HepG2 (cell line): ENCODE measurements at places on chromosomes 11 and 22. TPM values are rescaled to one million over a fixed set of nuclear protein-coding genes. Genes with fewer than 3 reads are reported as not detected.

- DNase-seq = no peak
Observed at GRCh38 chr11:8415195-8415594, 151.5 kb upstream of the LMO1 start.

GRCh38 chr11:123111465-123111864, 49.5 kb upstream of the HSPA8 start:
- DNase-seq = peak; percentile 38

GRCh38 chr22:30038219-30038618, 42.0 kb upstream of the HORMAD2 start:
- DNase-seq = no peak

DNA sequence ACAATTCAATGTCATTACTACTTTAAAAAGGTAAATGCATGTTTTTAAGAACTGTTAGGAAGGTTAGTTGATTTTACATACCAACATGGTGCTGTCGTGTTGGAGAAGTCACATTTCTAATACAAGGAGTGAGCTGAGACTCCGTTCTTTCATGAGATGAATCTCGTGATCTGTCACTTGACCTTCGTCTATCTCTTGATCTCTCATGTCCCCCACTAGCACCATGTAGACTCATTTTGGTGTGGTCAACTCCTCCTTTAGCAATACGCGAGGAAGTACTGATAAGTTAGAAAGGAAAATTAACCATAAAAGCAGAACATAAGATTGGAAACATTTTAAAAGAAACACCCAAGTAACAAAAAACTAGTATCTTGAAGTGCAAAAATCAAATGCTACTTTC, 41.5 kb downstream of the BTBD10 start:
- no peak for DNase-seq

GRCh38 chr11:112334381-112334780, 73.7 kb upstream of the PLET1 start:
- no peak for DNase-seq

DNA sequence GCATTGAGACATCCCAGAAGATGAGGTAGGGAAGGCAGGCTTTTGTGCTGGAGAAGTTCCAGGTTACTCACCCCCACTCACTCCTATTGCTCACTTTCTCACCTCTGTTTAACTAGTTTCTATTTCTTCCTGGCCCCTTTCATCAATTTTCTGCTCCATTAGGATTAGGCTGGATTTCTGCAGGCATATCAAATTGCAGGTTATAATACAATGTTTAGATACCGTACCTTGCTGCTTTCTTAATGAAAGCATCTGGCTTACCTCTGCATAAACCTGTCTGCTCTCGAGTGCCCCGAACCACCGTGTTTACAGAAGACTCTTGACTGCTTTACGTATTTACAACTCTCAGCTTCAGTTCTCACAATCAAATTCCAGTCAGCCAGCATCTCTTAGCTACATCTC, 173.7 kb downstream of the ADAMTS15 start:
- no peak for DNase-seq

- no peak for DNase-seq
Observed at GRCh38 chr11:6570691-6571427, 32.6 kb downstream of the RRP8 start.

- DNase-seq = no peak
Observed at GRCh38 chr11:102523189-102523570, 7.4 kb downstream of the MMP7 start.

- no peak for DNase-seq
Observed at GRCh38 chr11:62912268-62912667, 8.9 kb downstream of the CHRM1 start.

DNA sequence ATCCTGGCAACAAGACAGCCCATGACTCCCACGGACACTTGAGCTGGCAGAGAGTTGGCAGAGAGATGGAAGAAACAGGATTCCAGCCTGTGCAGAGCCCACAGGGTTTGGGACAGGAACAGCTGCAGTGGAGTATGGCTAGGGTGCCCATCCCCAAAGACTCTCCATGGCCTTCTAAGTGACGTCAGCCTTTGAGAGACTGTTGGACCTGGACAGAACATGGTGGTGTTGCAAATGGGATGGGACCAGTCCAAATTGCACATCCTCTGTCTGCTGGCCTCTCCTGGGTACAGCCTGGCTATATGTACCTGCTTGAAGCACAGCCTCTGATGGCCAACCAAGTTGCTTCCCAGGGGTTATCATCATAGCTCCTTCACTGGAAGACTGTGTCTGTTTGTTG, 34.5 kb downstream of the NOX4 start:
- DNase-seq = no peak

DNA sequence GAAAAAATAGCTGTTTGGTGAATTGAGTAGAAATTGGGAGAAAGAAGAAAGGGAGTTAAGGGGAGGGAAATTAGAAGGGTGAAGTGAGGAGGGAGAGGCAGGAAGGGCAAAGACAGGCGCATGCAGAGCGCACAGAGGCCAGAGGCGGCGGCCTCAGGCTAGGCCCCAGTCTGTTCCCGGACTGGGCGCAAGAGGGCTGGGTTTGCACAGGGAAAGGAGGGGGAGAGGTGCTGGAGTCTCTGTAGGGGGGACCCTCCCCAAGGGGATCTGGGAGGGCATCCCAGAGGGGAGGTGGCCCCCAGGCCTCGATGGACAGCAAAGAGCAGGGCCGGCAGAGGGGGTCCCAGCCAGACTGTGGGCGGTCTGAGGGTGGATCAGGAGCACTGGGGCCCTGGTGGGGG, 1.3 kb upstream of the FLRT1 start:
- DNase-seq = no peak

DNA sequence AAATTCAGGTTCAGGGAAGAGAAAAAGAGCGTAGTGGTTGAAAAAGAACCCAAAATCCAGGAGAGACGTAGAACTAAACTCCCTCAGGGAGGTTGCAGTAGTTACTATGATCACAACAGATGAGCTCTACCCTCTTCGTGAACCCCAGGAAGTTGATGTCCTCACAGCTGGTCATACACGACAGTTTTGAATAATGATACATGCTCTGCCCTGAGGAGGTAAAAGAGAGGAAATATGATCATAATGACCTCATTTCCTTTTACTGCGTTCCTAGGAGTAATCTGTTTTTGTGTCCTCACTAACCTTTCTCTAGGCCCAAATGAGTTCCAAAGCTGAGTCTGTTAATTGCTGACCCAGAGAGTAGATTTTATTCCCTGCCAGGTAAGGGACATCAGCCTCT, 1.3 kb downstream of the PATE2 start:
- DNase-seq = no peak

- DNase-seq = no peak
Observed at GRCh38 chr11:131754671-131755070, 384.3 kb downstream of the NTM start.

DNA sequence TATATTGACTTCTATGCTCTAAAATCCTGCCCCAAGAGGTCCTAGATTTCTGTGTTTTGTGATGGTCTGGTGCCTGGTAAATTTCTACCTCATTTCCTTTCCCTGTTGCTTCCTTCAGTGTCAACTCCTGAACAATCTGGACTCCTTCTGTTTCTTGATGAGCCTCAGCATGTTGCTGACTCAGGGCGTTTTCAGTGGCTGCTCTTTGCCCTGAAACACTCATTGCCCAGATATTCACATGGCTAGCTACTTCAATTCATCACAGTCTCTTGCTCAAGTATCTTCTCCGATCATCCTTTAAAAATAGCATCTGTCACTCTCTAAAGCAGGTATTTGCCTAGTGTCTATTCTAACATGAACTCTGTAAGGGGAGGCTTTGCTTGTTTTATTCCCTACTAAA, 526.3 kb upstream of the RAG2 start:
- DNase-seq = no peak

GRCh38 chr11:112281726-112282125, 21.1 kb upstream of the PLET1 start:
- no peak for DNase-seq

GRCh38 chr11:77710358-77710757, 72.8 kb upstream of the CLNS1A start:
- DNase-seq = peak; percentile 36

- DNase-seq = peak; percentile 15
Observed at GRCh38 chr11:46472662-46472994, 81.1 kb upstream of the CHRM4 start.

The TBX1 gene
- not detected in 2 replicates for polyA plus RNA-seq

The DAGLA gene
- 2.6 and 3.3 TPM in 2 replicates for polyA plus RNA-seq

The SEC14L6 gene
- 9.3 and 13.7 TPM in 2 replicates for polyA plus RNA-seq

The PMM1 gene
- polyA plus RNA-seq = 95.6 and 100 TPM in 2 replicates

The LIF gene
- polyA plus RNA-seq = 8.5 and 12.1 TPM in 2 replicates

The C22orf31 gene
- not detected in 2 replicates for polyA plus RNA-seq

The KCNE3 gene
- polyA plus RNA-seq = 2.2 and 2.3 TPM in 2 replicates

The TRIM48 gene
- polyA plus RNA-seq = not detected in 2 replicates

The OTOG gene
- polyA plus RNA-seq = not detected in 2 replicates
